Calu3 (cell line): ENCODE measurements at places on chromosomes 1 and 21. TPM values are rescaled to one million over a fixed set of nuclear protein-coding genes. Genes with fewer than 3 reads are reported as not detected.

- peaks cover 11% of the 10 kb centered on the region for H3K4me1 ChIP-seq
- H3K36me3 ChIP-seq, result no peaks in the 10 kb centered on the region
- DNase-seq, result no peak
Observed at GRCh38 chr1:207676153-207676552, 31.2 kb downstream of the CR1L start.

Gene INSRR
- total RNA-seq, result not detected in 2 replicates

Gene KCNT2
- 2.4 and 3.3 TPM in 2 replicates for total RNA-seq

DNA sequence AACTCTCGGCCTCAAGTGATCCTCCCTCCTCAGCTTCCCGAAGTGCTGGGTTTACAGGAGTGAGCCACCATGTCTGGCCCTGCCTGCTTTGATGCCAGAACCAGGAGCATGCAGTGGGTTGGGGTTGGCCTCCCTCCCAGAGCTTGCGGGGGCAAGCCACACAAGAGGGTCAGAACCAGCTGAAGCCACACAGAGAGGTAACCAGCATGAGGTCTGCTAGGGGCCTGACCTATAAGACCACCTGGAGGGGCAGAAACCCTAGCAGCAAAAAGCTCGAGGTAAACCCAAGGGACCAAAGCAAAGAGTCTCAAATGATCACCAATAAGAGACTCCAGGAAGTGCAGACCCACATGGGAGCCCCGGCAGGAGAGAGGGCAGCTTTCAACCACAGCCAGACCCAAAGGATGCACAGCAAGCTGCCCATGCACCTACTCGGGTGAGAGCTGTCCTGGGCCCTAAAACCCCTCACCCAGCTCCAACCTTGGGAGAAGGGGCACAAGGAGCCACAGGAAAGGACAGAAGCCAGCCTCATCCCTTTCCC, 81.2 kb downstream of the TOMM20 start:
- H3K4me1 ChIP-seq, result no peaks in the 10 kb centered on the region
- no peak overlapping the region for H3K27ac ChIP-seq
- no peaks in the 10 kb centered on the region for H3K36me3 ChIP-seq
- no peak overlapping the region for H3K4me3 ChIP-seq

Gene HCRTR1
- total RNA-seq, result not detected in 2 replicates

GRCh38 chr1:19625291-19625937, 18.7 kb upstream of the NBL1 start:
- no peak overlapping the region for H3K27ac ChIP-seq
- no peak overlapping the region for H3K4me3 ChIP-seq
- DNase-seq, result no peak

- DNase-seq, result no peak
- no peak overlapping the region for H3K27ac ChIP-seq
- H3K4me3 ChIP-seq, result no peak overlapping the region
- peaks cover 18% of the 10 kb centered on the region for H3K4me1 ChIP-seq
- no peaks in the 10 kb centered on the region for H3K27me3 ChIP-seq
Observed at GRCh38 chr21:43286196-43286595, 117.4 kb downstream of the CRYAA start.

DNA sequence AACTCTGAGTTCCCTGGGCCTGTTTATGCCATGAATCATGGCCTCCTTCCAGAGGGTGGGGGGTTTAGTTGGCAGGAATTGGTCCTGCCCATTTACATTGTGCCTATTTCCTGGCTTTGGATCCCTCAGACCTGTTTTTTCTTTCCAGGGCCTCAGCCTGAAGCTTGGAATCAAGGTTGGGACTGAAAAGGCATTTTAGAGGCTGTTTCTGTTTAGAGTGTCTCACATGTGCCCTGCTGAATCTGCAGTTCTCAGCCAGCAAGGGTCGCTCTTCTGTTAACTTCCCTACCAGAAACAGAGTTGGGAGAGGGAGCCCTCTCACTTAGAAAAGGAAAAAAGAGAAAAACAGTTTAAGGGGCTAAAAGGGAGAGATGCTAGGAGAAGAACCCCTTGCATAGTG, 191.1 kb downstream of the PTPRC start:
- H3K27ac ChIP-seq, result no peak overlapping the region
- no peaks in the 10 kb centered on the region for H3K27me3 ChIP-seq
- H3K4me3 ChIP-seq, result no peak overlapping the region
- no peaks in the 10 kb centered on the region for H3K4me1 ChIP-seq

DNA sequence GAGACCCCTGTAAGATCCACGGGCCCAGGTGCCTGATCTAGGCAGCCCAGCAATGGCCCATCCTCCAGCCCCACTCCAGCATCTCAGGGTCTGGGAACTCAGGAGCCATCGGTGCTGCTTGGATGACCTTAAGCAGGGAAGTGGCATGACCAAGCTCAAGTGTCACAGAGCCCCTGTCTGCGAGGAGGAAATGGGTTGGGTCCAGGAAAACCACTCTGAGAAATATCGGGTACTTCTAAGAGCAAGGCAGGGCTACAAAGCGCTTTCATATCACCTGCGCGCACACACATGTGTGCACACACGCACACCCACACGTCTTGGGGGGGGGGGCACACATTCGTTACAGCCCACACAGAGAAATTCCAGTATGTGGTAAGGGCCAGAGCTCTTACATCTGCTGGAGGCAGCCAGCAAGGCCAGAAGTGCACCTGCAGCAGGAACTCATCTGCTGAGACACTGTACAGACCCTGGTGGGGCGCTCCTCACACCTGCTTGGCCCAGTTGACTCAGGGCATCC, 32.6 kb upstream of the SPOCD1 start:
- no peak for DNase-seq
- H3K4me1 ChIP-seq, result peaks cover 4% of the 10 kb centered on the region
- H3K4me3 ChIP-seq, result no peak overlapping the region
- H3K27ac ChIP-seq, result no peak overlapping the region

DNA sequence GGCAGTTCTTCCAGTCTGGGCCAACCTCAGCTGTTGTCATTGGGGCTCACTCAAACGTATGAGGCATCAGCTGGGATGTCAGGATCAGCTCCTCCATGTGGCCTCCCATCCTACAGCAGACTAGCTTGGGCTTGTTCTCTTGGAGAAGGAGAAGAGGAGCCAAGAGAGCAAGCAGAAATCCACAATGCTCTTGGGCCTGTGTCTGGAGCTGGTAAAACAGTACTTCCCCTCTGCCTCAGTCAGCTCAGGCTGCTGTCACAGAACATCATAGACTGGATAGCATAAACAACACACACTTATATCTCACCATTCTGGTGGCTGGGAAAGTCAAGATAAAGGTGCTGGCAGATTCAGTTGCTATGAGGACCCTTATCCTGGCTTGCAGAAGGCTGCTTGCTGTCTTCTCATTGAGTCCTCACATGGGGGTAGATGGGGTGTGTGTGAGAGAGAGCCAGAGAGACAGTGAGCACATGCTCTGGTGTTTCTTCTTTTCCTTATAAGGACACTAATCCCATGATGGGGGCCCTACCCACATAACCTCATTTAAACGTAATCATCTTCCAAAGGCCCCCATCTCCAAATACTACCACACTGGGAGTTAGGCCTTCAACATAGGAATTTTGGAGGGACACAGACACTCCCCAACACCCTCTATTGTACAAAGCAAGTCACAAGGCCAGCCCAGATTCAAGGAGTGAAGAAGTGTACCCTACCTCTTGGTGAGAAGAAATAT, 16.3 kb upstream of the DNAJC6 start:
- no peak overlapping the region for H3K27ac ChIP-seq
- H3K36me3 ChIP-seq, result no peaks in the 10 kb centered on the region
- no peaks in the 10 kb centered on the region for H3K27me3 ChIP-seq
- DNase-seq, result no peak
- no peak overlapping the region for H3K4me3 ChIP-seq

Gene IFI44
- total RNA-seq, result 125 and 259 TPM in 2 replicates

Gene GFI1
- total RNA-seq, result 0.31 and 0.47 TPM in 2 replicates

DNA sequence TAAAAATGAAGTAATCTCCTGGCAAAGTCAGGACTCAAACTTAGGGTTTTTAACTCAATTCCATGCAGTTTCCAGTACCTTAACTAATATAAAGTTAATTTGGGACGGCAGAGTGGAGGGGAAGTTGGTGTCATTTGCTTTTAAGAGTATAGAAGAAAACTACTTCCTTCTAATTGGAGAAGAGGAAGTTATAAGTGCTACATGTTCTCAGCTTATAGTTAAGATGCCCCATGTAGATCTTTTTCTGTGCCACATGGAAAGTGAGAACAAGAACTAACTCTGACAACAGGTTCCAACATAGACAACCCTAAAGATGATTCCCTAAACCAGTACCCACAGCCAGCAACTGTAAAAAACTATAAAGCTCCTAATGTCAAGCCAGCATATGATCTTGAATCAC, 11.5 kb downstream of the RRAGC start:
- H3K27ac ChIP-seq, result no peak overlapping the region
- no peaks in the 10 kb centered on the region for H3K27me3 ChIP-seq
- no peak overlapping the region for H3K4me3 ChIP-seq
- H3K36me3 ChIP-seq, result peaks cover 25% of the 10 kb centered on the region
- no peaks in the 10 kb centered on the region for H3K4me1 ChIP-seq

GRCh38 chr21:14241297-14241696, 25.3 kb downstream of the RBM11 start:
- H3K4me3 ChIP-seq, result no peak overlapping the region
- H3K27me3 ChIP-seq, result no peaks in the 10 kb centered on the region
- H3K27ac ChIP-seq, result no peak overlapping the region

Gene CLIC6
- 0.24 and 0.42 TPM in 2 replicates for total RNA-seq

GRCh38 chr1:121546830-121547591, 362.2 kb downstream of the SRGAP2C start:
- no peak overlapping the region for H3K4me3 ChIP-seq
- H3K27me3 ChIP-seq, result no peaks in the 10 kb centered on the region
- H3K36me3 ChIP-seq, result peaks cover 5% of the 10 kb centered on the region
- DNase-seq, result no peak

- peaks cover 40% of the 10 kb centered on the region for H3K36me3 ChIP-seq
- peak overlapping the region; percentile 91 for H3K4me3 ChIP-seq
- DNase-seq, result no peak
Observed at GRCh38 chr1:179230251-179230650, 774 bp upstream of the ABL2 start.

Gene ACTL8
- total RNA-seq, result 0.22 TPM in 1 of 2 replicates, not detected in the other

GRCh38 chr1:161115132-161115711, 2.6 kb downstream of the PFDN2 start:
- peaks cover 62% of the 10 kb centered on the region for H3K4me1 ChIP-seq
- peak; percentile 65 for DNase-seq
- H3K36me3 ChIP-seq, result peaks cover 65% of the 10 kb centered on the region
- peak overlapping the region; percentile 40 for H3K4me3 ChIP-seq

- DNase-seq, result peak; percentile 93
- H3K4me3 ChIP-seq, result peak overlapping the region; percentile 87
- peaks cover 67% of the 10 kb centered on the region for H3K36me3 ChIP-seq
- H3K27ac ChIP-seq, result peak overlapping the region; percentile 81
- H3K27me3 ChIP-seq, result no peaks in the 10 kb centered on the region
Observed at GRCh38 chr1:201399352-201400126, 415 bp upstream of the LAD1 start.

Gene RORC
- 0.19 and 1.2 TPM in 2 replicates for total RNA-seq

DNA sequence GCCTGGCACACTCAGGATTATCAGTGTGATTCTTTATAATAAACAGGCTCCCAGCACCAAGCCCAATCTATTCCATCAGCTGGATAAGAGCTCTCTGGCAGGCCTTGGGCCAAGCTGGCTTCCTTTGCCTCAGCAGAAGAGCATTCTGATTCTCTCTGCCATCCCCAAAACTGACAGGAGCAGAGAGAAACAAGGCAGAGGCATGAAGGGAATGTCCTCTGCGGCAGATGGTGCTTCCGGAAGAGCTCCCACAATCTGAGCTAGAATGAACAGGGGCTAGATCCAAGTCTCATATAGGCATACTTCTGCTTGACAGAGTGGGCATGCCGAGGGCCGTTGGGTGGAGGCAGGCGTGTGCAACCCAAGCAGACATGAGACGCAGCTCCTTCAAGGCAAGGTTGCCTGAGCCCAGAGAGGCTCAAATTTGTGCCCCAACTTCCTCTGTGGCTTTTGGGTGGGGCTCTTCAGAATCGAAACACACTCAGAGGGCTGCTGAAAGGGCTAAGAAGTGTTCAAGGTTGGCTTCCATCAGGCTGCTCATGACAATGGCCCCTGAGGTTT, 4.0 kb downstream of the CAPN2 start:
- peak overlapping the region; percentile 20 for H3K4me3 ChIP-seq
- peak overlapping the region; percentile 45 for H3K27ac ChIP-seq
- H3K27me3 ChIP-seq, result no peaks in the 10 kb centered on the region
- H3K4me1 ChIP-seq, result peaks cover 76% of the 10 kb centered on the region

Gene ARL8A
- 64.1 and 66.9 TPM in 2 replicates for total RNA-seq

DNA sequence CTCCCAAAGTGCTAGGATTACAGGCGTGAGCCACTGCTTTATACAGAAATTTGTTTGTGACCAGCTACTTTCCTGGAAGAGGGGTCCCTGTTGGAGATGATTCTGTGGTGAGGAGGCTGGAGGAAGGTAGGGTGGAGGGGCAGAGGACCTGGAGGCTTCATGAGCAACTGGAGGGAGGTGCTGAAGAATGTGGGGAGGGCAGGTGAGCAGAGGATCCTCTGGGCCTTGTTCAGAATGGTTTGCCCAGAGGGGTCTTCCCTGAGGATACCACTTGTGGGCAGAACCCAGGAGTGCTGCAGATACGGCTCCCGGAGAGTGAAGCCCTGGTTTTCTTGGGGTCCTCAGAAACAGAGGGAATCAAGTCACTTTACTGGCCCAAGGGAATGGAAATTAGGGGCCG, 67.2 kb upstream of the WDR26 start:
- no peaks in the 10 kb centered on the region for H3K27me3 ChIP-seq
- H3K27ac ChIP-seq, result no peak overlapping the region
- no peak overlapping the region for H3K4me3 ChIP-seq

Gene RPF1
- 33.6 TPM in 2 replicates for total RNA-seq

DNA sequence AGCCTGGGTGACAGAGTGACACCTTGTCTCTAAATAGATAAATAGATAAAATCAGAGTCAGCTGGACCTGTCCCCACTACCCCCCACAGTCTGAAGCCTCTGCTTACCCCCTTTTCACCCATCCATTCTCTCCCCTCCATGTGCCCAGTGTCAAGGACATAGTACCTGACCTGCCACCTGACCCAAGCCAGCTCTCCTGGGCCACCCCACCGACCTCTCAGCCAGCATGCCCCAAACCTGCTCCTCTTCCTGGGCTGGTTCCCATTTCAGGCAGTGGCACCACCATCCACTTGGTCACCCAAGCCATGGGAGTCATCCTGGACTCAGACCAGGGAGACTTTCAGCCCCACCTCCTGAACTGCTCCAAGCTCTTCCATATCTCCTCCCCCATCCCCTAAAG, 28.2 kb downstream of the CITED4 start:
- no peaks in the 10 kb centered on the region for H3K36me3 ChIP-seq
- no peaks in the 10 kb centered on the region for H3K4me1 ChIP-seq
- no peak overlapping the region for H3K4me3 ChIP-seq
- H3K27me3 ChIP-seq, result no peaks in the 10 kb centered on the region
- DNase-seq, result no peak

GRCh38 chr1:21629971-21630370, 39.2 kb downstream of the RAP1GAP start:
- no peak overlapping the region for H3K27ac ChIP-seq
- DNase-seq, result no peak
- no peaks in the 10 kb centered on the region for H3K27me3 ChIP-seq
